ACHN (cell line): ENCODE measurements at places on chromosomes 1 and 21.
A peak's percentile ranks its signal among the peaks of the same experiment; 100 is the strongest.

GRCh38 chr1:165426745-165427144 lies 18.2 kb downstream of the RXRG start:
- DNase-seq: no peak

DNA sequence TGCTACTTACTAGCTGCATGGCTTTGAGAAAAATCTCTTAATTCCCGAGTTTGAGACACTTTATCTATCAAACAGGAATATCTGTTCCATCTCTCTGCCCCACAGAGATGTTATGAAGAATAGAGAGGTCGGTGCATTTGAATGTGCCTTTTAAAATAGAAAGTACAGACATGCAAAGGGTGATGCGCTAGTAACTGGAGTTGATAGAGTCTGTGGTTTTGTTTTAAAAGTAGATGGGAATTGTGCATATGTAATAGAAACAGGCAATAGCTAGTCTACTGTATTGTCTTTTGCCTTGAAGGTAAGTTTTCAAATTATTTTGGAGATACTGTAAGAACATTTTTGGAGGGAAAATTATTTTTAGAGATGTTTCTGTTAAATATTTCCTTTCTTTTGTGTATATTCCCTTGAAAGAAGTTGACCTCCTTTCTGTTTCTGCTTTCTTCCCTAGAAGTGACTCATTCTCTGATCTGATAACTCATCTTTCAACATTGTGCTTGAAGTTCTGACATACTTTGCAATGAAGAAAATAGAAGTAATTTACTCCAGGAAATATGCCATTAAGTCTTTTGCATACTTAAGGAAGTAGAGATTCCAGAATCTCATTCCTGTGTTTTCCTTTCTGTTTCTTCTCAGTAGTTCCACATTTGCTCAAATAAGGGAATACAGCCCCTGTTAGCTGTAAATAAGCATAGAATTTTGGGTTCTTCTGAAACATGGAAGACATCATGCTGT lies 151.6 kb downstream of the SDCCAG8 start:
- peak; percentile 11 for DNase-seq

DNA sequence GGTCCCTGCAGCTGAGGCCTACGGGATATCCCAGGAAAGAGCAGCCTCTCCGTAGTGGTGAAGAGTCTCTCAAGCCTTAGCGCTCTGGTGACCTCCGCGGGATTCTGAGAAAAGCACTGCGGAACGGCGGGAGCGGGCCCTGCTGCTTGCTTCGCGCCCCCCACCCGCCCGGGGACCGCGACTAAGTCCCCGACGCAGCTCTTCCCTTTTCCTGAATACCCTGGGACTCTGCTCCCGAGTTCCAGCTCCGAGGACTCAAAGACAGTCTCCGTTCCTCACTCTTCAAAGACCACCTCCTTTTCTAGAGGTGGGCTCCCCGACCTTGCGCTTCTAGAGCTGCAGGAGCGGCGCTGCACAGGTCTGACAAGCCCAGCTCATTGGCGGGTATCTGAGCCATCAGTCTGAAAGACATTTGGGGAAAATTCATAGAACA lies 3.6 kb upstream of the PRRX1 start:
- DNase-seq: no peak

DNA sequence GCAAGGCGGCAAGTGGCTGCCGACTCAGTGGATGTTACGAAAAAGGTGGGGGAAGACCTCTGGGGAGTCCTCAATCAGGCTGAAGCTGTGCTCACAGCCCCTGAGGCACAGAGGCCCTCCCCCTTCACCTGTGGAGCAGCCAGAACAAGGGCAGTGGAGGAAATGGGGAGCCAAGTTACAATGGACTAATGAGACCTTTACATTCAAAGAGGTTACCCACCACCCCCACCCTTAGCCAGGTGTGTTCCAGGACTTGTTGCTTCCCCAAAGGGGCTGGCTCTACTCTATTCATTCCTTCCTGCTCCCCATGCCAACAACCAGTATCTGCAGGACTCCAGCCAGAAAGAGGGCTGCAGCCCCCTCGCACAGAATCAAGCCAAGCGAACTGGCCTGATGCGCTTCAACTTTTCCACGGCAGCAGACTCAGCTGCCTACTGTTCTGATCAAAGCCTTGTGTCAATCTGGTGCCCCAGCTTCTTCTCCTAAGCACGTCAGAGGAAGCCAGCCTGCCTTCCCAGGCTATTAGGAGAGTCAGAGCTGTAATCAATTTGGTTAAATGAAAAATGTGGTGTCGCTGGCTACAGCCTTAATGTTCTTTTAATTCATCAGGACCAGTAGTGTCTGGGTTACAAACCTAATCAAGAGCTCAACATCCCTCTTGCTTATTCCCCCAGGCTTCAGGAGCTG lies 1.8 kb upstream of the SYT2 start:
- no peak for DNase-seq

GRCh38 chr1:91797164-91797563 lies 88.8 kb downstream of the TGFBR3 start:
- DNase-seq: no peak

GRCh38 chr21:27806281-27806680 lies 839.4 kb upstream of the ADAMTS5 start:
- no peak for DNase-seq

DNA sequence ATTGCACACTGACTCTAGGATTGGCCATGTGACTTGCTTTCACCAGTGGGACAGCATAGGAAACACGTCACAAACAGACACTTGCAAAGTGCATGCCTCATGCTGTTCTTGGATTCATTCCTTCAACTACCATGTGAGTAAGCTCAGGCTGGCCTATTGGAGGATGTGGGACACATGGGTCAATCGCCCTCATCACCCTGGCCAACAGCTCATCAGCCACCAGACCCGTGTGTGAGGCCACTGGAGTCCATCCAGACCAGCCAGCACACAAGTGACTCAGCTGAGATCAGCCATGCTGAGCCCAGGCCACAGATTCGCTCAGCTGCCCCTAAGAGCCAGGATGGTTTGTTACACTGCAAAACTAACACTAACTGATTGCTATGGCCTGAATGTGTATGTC lies 216.1 kb upstream of the GRIK3 start:
- DNase-seq: peak; percentile 4

DNA sequence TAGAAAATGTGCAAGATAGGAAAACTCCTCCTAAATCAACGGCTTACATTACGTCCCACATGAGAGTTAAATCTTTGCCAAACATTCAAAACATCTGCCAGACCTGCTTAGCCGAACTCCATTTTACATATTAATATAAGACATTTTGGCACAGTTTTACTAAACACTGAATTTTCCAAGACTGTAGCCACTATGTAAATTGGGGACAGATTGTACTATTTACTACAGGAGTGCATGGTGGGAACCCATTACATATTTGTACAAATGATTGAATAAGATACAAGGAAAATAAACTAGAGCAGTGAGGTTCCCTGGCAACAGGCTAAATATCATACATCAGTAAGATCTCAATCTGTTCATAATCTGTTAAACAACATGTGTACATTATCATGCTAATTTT lies 1234.4 kb downstream of the KCNT2 start:
- DNase-seq: no peak

DNA sequence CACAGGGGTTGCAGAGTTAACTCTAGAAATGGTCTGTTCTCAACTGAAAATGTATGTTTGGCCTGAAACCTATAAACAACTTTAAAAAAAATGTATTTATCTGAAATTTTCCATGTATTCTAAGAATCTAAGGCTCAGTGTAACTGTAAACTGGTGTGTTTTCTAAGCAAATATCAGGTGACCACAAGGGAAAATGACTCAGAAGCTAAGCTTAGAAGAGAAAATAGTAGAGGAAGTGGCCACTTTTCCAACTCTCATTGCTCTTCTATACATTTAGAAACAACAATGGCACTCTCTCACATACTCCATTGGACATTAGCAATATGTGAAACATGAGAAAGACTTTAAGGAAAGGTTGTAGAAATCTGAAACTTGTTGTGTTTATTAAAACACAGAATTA lies 7.5 kb downstream of the TNFSF18 start:
- DNase-seq: no peak

- no peak for DNase-seq
These were observed 3.2 kb downstream of the CYP4B1 start for GRCh38 chr1:46802081-46802480.

DNA sequence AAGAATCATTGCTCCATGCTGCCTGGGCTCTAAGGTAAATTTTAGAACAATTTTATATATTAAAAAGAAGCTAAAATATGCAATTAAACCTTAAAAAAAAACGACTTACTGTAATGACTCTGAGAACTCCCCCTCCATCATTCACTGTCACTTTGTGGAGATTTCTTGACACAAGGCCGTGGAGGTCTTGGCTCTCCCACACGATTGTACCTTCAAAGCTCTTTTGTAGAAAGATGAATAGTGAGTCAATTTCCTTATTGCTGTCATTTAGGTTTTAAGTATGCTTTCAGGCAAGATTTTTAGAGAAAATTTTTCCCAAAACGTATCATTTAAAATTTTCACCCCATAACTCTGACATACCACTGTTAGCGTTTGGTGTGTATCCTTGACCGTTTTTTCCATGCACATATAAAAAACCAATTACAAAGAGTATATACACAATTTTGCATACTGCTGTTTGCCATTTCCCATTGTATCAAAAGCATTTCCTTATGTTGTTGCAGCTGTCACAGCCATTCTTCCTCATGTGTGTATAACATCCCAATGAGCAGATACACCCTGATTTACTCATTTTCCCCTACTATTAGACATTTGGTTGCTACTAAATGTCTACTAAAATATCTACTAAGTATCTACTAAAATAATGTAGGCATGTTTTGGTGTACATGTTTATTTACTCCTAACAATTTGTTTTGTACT lies 33.4 kb downstream of the B3GALNT2 start:
- no peak for DNase-seq

GRCh38 chr1:52127181-52128180 lies 14.4 kb upstream of the ZFYVE9 start:
- peak; percentile 45 for DNase-seq

DNA sequence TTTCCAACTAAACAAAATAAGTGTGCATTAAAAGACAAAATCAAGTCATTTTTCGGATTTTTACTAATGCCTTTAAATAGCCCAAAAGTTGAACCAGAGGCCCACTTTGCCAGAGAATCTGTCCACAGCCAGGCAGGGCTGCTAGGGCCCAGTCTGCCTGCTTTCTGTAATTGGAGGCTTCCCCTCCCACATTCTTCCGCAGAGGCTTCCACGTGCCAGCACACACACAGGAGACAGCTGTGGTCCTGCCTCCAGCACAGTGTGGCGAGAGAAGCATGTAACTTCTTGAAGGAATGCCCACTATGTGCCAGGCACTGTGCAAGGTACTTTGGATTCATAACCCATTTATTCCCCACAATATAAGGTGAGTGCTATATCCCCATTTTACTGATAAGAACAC lies 11.3 kb upstream of the PDZK1IP1 start:
- no peak for DNase-seq

GRCh38 chr1:151175863-151176262 lies at the start of gene TMOD4:
Gene TMOD4, minus strand, starts transcription at chr1:151175981. Its CDS starts 1,106 bp downstream, at chr1:151174875.
- DNase-seq: peak; percentile 30

GRCh38 chr21:40372506-40372905 lies 474.5 kb downstream of the DSCAM start:
- DNase-seq: no peak
